ENCODE measurements at places on chromosomes 13 and 19. TPM values are rescaled to one million over a fixed set of nuclear protein-coding genes. Genes with fewer than 3 reads are reported as not detected.

The SIGLEC8 gene
- not detected for total RNA-seq

The PSG3 gene
- not detected for total RNA-seq

The KRTDAP gene
- total RNA-seq, result not detected

The SPINT2 gene
- 0.22 TPM for total RNA-seq

The SMIM24 gene
- 1.2 TPM for total RNA-seq

The MUC16 gene
- total RNA-seq, result not detected

The MCEMP1 gene
- not detected for total RNA-seq

All from Karpas-422 (cell line).